ENCODE measurements at places on chromosomes 2 and 18. TPM values are rescaled to one million over a fixed set of nuclear protein-coding genes. Genes with fewer than 3 reads are reported as not detected.

GRCh38 chr2:209578394-209579001, 154.7 kb downstream of the MAP2 start:
- DNase-seq: no peak

The PSTPIP2 gene
- 8.8 TPM for total RNA-seq

- no peak for DNase-seq
Measured at GRCh38 chr2:161128885-161129284, 31.3 kb upstream of the TANK start.

DNA sequence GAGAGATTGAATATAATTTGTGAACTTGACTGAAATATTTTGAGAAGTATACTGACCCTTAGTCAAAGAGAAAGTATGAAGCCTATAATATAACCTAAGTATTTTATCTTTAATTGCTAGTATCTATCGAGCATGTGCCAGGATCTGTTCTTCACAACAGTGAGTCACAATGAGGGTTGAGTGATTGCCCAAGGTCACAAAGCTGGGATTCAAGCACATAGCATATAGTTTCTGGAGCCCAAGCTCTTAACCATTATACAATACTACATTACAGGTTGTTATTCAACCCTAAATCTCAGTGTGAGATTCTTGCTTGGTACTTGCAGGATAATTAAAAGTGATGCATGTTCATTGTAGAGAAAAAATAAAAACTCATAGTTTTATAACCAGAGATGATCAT, 97.2 kb downstream of the RAB3GAP1 start:
- no peak for DNase-seq

- no peak for DNase-seq
Measured at GRCh38 chr2:69149631-69150215, 136.7 kb downstream of the ANTXR1 start.

DNA sequence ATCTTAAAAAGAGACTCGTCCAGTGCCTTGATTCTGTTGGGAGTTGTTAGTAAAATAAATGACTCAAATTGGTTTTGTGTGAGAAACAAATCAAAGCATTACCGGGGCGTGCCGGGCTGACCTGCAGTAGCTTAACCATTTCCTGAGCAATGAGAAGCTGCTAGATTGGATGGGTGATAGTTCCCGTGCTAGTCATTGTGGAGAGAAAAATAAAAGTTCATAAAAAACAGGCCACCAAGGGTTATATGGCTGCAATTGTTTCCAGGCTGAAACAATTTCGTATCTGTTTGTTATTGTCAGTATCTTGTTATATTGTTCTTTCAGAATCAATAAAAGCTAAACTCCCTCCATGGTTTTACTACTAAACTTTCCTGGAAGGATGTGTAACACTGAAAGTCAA, 314.4 kb downstream of the MTX2 start:
- DNase-seq: no peak

GRCh38 chr2:180006231-180006630, 866 bp downstream of the CWC22 start:
- DNase-seq: no peak
